ENCODE measurements at places on chromosomes 2 and 18.
A peak's percentile ranks its signal among the peaks of the same experiment; 100 is the strongest.

GRCh38 chr18:62852851-62853250, 137.5 kb downstream of the PHLPP1 start:
- H3K27me3 ChIP-seq, result no peaks in the 10 kb centered on the region
- no peak overlapping the region for H3K27ac ChIP-seq
- H3K4me3 ChIP-seq, result no peak overlapping the region
- no peak for DNase-seq

DNA sequence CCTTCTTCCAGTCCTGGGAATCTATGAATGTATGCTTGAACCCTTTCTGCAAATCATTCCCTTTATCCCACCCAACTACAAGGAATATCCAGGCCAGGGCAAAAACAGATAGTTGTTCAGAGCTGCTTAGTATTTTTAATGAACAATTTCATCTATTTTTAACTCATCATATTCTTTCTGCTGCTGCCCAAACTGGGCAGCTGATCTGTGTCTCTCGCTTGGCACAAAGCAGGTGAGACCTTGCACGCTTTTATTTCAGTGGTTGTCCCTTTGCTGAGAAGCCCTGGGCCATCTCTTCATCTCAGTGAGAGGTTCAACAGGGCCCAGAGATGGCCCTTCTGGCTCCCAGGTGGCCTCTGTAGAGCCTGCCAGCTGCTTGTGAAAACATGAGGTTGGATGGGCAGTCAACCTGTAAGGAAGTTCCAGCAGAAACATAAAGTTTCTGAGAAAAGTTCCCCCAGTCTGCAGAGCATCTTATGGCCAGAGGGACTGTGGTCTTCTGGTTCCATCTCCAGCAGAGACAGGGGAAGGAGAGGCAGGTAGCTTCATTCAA, 57.5 kb downstream of the MYCN start:
- no peak for DNase-seq
- no peak overlapping the region for H3K4me3 ChIP-seq
- no peaks in the 10 kb centered on the region for H3K27me3 ChIP-seq
- H3K27ac ChIP-seq, result no peak overlapping the region
- H3K36me3 ChIP-seq, result no peaks in the 10 kb centered on the region

DNA sequence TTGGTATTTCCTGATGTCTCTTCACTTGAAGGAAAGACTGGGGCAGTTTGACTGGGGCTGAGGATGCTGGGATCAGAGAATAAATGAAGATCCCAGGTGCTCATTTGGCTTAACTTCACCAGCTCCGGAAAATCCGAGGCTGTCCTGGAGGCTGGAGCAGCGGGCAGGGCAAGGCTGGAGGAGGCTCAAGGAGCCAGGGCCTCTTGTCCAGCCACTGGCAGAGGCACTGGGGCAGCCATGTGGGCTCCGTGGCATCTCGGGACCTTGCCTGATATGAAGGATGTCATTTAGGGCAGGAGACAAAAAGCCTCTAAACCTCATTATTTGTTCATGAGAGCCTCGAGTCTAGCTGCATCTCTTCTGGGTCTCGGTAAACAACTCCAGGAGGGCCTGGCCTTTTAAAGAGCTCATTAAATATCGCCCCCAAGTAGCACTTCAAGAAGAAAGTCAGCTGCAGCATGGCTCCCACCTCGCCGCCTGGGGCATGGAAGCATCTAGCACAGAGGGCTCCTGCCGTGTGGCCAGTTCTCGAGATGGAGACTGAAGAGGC, 13.5 kb upstream of the GPR55 start:
- no peak overlapping the region for H3K27ac ChIP-seq
- no peak overlapping the region for H3K4me3 ChIP-seq
- H3K4me1 ChIP-seq, result no peaks in the 10 kb centered on the region
- H3K36me3 ChIP-seq, result no peaks in the 10 kb centered on the region

DNA sequence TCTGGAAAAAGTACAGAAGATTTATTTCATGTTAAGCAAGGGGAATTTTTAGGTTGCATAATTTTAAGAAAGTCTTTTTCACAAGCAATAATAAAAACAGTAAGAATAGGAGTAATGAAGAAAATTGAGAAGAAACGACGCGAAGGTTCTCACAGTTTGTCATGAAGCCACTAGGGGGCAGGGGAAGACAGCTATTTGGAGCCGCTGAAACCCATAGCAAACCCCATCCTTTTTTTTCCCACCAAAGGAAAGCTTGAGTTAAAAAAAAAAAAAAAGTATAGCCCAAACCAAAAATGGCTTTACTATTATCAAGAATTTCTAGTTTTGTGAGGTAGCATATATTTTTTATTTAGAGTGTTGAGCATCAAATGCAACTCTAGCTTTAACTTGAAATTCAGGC, 300.9 kb downstream of the PHLPP1 start:
- H3K27me3 ChIP-seq, result no peaks in the 10 kb centered on the region
- H3K27ac ChIP-seq, result no peak overlapping the region
- DNase-seq, result peak; percentile 28
- no peaks in the 10 kb centered on the region for H3K4me1 ChIP-seq

- no peaks in the 10 kb centered on the region for H3K27me3 ChIP-seq
- H3K27ac ChIP-seq, result no peak overlapping the region
- no peak overlapping the region for H3K4me3 ChIP-seq
- no peak for DNase-seq
Observed at GRCh38 chr18:3411327-3411726, 38.6 kb upstream of the TGIF1 start.

GRCh38 chr18:62586151-62586774, 63.4 kb downstream of the ZCCHC2 start:
- no peak overlapping the region for H3K4me3 ChIP-seq
- H3K36me3 ChIP-seq, result no peaks in the 10 kb centered on the region
- no peaks in the 10 kb centered on the region for H3K4me1 ChIP-seq
- H3K27ac ChIP-seq, result no peak overlapping the region
- H3K27me3 ChIP-seq, result no peaks in the 10 kb centered on the region
- peak; percentile 44 for DNase-seq

DNA sequence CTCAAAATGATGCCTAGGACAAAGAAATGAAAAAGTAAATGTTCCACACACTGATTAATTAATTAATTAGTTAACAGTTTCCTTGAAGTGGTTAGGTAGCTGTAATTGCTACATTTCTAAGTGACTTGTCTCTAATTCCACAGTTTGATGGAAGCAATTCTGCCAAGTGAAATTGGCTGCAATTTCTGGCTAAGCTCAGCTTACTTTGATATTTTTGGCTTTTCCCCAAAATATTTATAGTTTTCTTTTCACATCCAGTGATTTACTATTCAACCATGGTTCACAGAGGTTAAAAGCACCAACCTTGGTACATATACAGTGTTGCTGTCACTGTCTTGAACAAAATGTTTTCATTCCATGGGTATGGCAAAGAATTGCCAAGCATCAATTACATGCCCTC, 459.5 kb upstream of the CDH20 start:
- no peaks in the 10 kb centered on the region for H3K4me1 ChIP-seq
- no peak for DNase-seq

DNA sequence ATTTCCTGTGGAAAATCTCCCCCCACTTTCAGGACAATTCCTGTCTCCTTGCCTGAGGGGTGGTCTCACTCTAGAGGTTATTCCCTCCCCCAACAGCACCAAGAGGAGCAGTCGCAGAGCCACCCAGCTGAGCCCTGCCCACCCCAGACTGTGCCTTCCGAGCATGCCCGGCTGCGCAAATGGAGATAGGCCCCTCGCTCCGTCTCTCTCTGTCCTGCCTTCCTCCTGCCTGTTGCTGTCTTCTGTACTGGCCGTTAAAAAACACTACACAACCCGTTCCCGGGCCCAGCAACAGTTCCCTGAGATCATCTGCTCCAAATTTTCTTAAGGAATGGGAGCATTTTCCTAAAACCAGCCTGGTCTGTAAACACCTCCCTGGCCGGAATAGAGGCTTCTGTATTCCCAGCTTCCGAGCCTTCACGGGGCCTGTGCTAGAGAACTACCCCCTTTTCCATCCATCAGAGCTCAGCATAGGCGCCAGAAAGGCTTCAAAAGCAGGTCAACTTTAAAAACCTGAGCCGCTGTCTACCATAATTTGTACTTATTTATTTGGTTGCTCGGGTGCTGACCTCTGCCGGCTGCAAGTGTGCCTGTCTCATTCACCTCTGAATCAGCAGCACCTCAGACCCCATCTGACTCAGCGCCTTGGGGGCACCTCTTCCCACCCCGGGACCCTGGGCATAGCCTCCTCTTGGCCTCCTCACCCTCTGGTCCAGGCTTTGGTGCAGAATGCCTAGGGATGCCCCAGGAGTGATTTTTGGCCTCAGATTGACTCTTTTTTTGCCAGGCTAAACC, 159.4 kb downstream of the PXDN start:
- H3K27ac ChIP-seq, result no peak overlapping the region
- no peaks in the 10 kb centered on the region for H3K36me3 ChIP-seq
- no peaks in the 10 kb centered on the region for H3K27me3 ChIP-seq
- DNase-seq, result no peak
- no peak overlapping the region for H3K4me3 ChIP-seq

- H3K27me3 ChIP-seq, result peaks cover 7% of the 10 kb centered on the region
- H3K4me1 ChIP-seq, result no peaks in the 10 kb centered on the region
- H3K4me3 ChIP-seq, result peak overlapping the region; percentile 51
- no peak for DNase-seq
Observed at GRCh38 chr2:144514616-144515091, 5.3 kb downstream of the ZEB2 start.

GRCh38 chr18:79625195-79625923, 54.2 kb upstream of the CTDP1 start:
- H3K4me1 ChIP-seq, result no peaks in the 10 kb centered on the region
- H3K4me3 ChIP-seq, result no peak overlapping the region
- no peak for DNase-seq
- no peaks in the 10 kb centered on the region for H3K27me3 ChIP-seq

GRCh38 chr2:235270956-235271355, 222.9 kb upstream of the AGAP1 start:
- no peak overlapping the region for H3K4me3 ChIP-seq
- H3K4me1 ChIP-seq, result no peaks in the 10 kb centered on the region
- no peaks in the 10 kb centered on the region for H3K36me3 ChIP-seq
- H3K27ac ChIP-seq, result no peak overlapping the region
- H3K27me3 ChIP-seq, result no peaks in the 10 kb centered on the region
- no peak for DNase-seq

DNA sequence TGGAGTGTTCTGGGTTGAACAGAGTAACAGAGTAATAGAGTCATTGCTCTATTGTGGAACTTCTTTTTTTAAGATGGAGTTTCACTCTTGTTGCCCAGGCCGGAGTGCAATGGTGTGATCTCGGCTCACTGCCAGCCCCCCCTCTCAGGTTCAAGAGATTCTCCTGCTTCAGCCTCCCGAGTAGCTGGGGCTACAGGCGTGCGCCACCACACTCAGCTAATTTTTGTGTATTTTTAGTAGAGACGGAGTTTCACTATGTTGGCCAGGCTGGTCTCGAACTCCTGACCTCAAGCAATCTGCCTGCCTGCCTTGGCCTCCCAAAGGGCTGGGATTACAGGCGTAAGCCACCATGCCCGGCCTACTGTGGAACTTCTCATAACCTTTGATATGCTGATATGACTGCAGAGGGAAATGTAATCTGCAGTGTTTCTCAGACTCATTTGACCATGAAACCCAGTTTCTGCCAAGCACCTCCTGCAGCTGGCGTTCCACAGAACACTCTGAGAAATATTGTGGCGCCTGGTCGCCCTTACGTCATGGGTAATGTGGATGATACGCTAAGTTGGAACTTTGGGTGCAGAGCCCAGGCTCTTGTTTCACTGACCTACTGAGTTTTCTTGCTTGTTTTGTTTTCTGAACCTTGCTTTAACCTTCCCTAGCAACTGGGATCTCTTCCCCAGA, 213.8 kb downstream of the BCL2 start:
- H3K27ac ChIP-seq, result no peak overlapping the region
- H3K4me3 ChIP-seq, result no peak overlapping the region
- no peak for DNase-seq
- no peaks in the 10 kb centered on the region for H3K27me3 ChIP-seq

- peak overlapping the region; percentile 89 for H3K27ac ChIP-seq
- DNase-seq, result no peak
- no peaks in the 10 kb centered on the region for H3K36me3 ChIP-seq
- H3K4me3 ChIP-seq, result peak overlapping the region; percentile 94
- H3K4me1 ChIP-seq, result no peaks in the 10 kb centered on the region
- H3K27me3 ChIP-seq, result no peaks in the 10 kb centered on the region
Observed at GRCh38 chr2:84906108-84906899, 848 bp downstream of the TMSB10 start.

DNA sequence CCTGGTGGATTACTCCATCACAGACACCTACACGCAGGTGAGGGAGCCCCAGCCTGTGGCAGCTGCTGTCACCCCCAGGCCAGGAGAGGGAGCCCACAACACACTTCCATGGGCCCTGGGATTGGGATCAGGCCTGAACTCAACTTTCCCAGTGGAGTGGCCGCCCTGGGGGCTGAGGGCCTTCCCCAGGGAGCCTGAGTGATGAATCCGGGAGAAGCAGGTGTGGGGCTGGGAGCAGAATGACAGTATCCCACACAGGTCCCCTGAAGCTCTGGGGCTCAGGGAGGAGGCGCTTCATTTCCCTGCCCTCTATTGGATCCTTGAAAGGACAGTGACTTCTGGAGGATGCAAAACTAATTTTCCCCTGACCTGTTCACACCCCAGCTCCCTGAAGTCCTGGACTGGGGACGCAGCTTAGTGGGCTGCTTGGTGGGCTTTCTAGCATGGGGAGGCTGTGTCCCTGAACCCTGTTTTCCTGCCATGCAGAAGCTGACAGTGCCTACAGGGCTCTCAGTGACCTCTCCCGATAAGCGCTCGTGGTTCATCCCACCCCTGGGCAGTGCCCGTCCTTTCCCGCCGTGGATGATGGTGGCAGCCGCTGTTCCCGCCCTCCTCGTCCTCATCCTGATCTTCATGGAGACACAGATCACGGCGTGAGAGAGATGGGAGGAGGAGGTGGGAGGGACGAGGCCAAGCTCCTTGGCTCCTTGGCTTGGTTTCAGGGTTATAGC, 11.0 kb downstream of the SLC4A3 start:
- no peak for DNase-seq
- H3K27ac ChIP-seq, result no peak overlapping the region
- H3K4me3 ChIP-seq, result no peak overlapping the region
- peaks cover 4% of the 10 kb centered on the region for H3K4me1 ChIP-seq

- DNase-seq, result no peak
- H3K4me1 ChIP-seq, result no peaks in the 10 kb centered on the region
- H3K27me3 ChIP-seq, result no peaks in the 10 kb centered on the region
- no peaks in the 10 kb centered on the region for H3K36me3 ChIP-seq
- H3K27ac ChIP-seq, result no peak overlapping the region
- H3K4me3 ChIP-seq, result no peak overlapping the region
Observed at GRCh38 chr2:30769481-30769780, 37.8 kb downstream of the CAPN13 start.
